DND-41 (cell line): ENCODE measurements at places on chromosomes 5 and 9.

- no peaks in the 10 kb centered on the region; the same call in 1 of the 2 replicates for H3K36me3 ChIP-seq
- no peaks in the 10 kb centered on the region for H3K27me3 ChIP-seq
- H3K27ac ChIP-seq, result no peak overlapping the region; the same call in 1 of the 2 replicates
- DNase-seq, result no peak
- peaks cover 32% of the 10 kb centered on the region for H3K4me1 ChIP-seq
Observed at GRCh38 chr9:94031380-94031779, 52.9 kb upstream of the PTPDC1 start.

- no peaks in the 10 kb centered on the region for H3K36me3 ChIP-seq
- H3K27me3 ChIP-seq, result no peaks in the 10 kb centered on the region
- no peaks in the 10 kb centered on the region for H3K4me1 ChIP-seq
- no peak for DNase-seq
Observed at GRCh38 chr5:123033157-123033671, 3.3 kb downstream of the PPIC start.

DNA sequence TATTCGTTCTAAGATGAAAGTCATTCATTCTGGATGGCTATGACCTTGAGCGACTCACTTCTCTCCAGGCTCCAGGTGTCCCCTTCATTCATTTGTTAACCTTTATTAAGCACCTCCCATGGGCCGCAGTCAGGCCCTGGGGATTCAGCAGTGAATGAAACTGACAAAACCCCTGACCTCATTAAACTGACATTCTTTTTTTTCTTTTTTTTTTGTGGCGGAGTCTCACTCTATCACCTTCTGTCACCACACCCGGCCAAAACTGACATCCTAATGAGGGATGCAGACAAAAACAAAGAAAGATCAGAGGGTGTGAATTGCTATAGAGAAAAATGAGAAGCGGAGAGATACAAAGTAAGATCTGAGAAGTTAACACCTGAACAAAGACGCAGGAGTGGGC lies 16.5 kb upstream of the ODF2 start:
- H3K36me3 ChIP-seq, result no peaks in the 10 kb centered on the region
- peaks cover 4% of the 10 kb centered on the region for H3K4me1 ChIP-seq
- H3K27me3 ChIP-seq, result no peaks in the 10 kb centered on the region
- H3K27ac ChIP-seq, result no peak overlapping the region
- no peak for DNase-seq
- H3K4me3 ChIP-seq, result no peak overlapping the region

DNA sequence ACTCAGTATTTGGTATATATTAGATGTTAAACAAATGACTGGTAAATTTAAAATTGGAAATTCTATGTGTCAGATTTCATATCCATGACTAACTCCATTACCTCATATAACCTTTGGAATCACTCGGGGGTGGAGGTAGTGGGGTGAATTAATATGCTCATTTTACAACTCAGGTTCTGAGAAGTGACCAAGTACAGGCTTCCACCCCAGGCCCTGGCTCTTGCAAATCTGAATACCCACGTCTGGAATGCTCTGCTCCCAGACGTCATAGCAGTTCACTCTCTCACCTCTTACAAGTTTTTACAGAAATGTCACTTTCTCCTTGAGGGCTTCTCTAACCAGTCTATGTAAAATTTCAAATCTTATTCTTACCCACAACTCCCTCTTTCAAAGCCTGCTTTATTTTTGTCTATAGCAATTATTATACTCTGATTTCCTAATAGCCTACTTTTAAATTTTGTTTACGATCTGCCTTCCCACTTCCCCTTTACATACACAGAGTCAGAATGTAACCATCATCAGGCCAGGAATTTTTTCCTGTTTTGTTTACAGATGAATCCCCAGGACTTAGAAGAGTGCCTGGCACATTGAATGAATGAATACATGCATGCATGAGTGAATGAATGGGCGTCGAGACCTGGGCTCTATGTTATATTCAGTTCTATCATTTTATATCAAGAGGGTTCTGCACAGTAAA lies 134.1 kb upstream of the IFNE start:
- peaks cover 4% of the 10 kb centered on the region for H3K27me3 ChIP-seq
- H3K27ac ChIP-seq, result no peak overlapping the region
- no peaks in the 10 kb centered on the region for H3K4me1 ChIP-seq
- H3K4me3 ChIP-seq, result no peak overlapping the region
- H3K36me3 ChIP-seq, result no peaks in the 10 kb centered on the region

GRCh38 chr5:67093279-67093678 lies 103.3 kb downstream of the CD180 start:
- peaks cover 5% of the 10 kb centered on the region; the same call in 1 of the 2 replicates for H3K36me3 ChIP-seq
- no peak overlapping the region for H3K4me3 ChIP-seq
- H3K27ac ChIP-seq, result no peak overlapping the region
- H3K4me1 ChIP-seq, result no peaks in the 10 kb centered on the region
- H3K27me3 ChIP-seq, result no peaks in the 10 kb centered on the region
